Breast epithelium (tissue), 4 donors: ENCODE measurements at places on chromosomes 13 and 19. TPM values are rescaled to one million over a fixed set of nuclear protein-coding genes. Genes with fewer than 3 reads are reported as not detected.

Gene RASAL3
- 5.9 TPM for total RNA-seq

Gene ZNF700
- 32.9 TPM for total RNA-seq

Gene ZNF43
- 21.0 TPM for total RNA-seq

Gene DCUN1D2
- 22.4 TPM for total RNA-seq

DNA sequence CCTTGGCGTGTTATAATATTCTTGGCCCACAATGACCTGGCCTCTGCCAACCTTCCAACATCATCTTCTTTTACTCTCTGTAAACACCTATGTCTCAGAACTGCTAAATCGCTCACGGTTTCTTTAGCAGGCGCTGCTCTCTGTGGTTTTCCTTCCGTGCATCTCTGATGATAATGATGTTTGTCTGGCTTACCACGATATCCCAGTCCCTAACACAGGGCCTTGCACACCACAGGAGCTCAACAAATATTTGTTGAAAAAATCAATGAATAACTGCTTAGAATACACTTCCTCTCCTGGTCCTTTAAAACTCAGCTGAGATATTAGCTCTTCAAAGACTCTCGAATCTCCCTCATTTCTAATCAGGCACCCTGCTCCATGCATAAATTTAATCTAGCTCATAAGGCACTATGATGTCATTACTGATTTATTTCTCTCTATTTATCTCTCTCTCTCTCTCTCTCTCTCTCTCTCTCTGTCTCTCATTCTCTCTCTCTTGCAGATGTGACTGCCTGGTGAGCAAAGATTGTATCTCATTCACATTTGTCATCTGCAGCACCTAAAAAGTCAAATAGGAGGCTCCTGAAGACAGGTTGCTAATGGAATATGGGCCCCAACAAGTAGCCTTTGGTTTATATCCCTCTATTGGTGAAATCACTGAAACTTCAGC is 206.4 kb downstream of the NHLRC3 start:
- H3K4me1 ChIP-seq = no peaks in the 10 kb centered on the region
- no peaks in the 10 kb centered on the region for H3K27me3 ChIP-seq
- H3K27ac ChIP-seq = no peak overlapping the region
- H3K36me3 ChIP-seq = no peaks in the 10 kb centered on the region

DNA sequence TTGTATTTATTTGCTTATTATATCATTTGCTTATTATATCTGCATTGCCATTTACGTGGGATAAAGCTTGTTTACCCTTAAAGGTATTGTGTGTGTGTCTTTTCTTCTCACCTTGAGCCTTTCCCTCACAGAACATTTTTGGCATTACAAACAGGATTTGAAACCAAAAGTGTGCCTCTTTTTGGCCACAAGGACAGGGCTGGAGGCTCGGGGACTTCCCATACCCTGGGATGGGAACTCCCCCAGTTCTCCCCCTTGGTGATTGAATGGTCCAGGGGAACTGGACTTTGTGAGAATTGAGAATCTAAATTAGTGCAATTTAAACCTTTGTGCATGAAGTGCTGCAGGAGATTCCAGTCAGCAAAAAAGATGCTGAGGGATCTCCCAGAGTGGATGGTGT is 2.4 kb upstream of the ZNF506 start:
- no peaks in the 10 kb centered on the region for H3K36me3 ChIP-seq
- no peak for DNase-seq

- H3K27ac ChIP-seq = peak overlapping the region; percentile 88
- no peaks in the 10 kb centered on the region for H3K36me3 ChIP-seq
- DNase-seq = no peak
Measured at GRCh38 chr13:75635101-75635827, 866 bp upstream of the LMO7 start.

DNA sequence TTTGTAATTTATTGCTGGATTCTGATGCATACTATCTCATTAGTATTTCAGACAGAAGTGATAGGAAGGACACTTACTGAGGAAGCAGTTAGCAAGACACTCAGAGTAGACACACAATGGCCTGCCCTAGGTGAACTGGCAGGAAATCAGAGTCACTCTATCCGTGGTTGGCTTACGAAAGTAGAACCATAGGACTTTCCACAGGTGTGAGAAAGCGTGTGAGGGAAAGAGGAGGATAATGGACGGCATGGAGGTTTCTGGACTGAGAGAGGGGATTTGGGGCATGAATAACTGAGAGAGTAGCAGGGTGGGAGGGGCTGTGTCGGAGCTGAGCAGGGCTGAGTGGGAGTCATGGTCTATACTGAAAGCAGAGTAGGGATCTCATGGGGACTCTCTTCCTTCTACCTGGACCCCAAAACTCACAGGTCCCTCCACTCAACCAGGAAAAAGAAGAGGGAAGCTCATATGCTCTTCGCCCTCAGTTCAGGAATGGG is 18.7 kb upstream of the EID2 start:
- H3K36me3 ChIP-seq = no peaks in the 10 kb centered on the region
- H3K4me1 ChIP-seq = no peaks in the 10 kb centered on the region

- no peaks in the 10 kb centered on the region for H3K4me1 ChIP-seq
- H3K27me3 ChIP-seq = no peaks in the 10 kb centered on the region
- H3K4me3 ChIP-seq = no peak overlapping the region
- no peaks in the 10 kb centered on the region for H3K36me3 ChIP-seq
- DNase-seq = no peak
Measured at GRCh38 chr19:31154021-31154420, 195.2 kb downstream of the TSHZ3 start.

- no peak for DNase-seq
- H3K36me3 ChIP-seq = no peaks in the 10 kb centered on the region
- no peak overlapping the region for H3K27ac ChIP-seq
- no peaks in the 10 kb centered on the region for H3K4me1 ChIP-seq
Measured at GRCh38 chr13:112356190-112356589, 20.0 kb upstream of the SPACA7 start.

GRCh38 chr19:6678690-6679109 is 8.7 kb upstream of the TNFSF14 start:
- no peak overlapping the region for H3K4me3 ChIP-seq
- no peaks in the 10 kb centered on the region for H3K36me3 ChIP-seq
- H3K27me3 ChIP-seq = no peaks in the 10 kb centered on the region

DNA sequence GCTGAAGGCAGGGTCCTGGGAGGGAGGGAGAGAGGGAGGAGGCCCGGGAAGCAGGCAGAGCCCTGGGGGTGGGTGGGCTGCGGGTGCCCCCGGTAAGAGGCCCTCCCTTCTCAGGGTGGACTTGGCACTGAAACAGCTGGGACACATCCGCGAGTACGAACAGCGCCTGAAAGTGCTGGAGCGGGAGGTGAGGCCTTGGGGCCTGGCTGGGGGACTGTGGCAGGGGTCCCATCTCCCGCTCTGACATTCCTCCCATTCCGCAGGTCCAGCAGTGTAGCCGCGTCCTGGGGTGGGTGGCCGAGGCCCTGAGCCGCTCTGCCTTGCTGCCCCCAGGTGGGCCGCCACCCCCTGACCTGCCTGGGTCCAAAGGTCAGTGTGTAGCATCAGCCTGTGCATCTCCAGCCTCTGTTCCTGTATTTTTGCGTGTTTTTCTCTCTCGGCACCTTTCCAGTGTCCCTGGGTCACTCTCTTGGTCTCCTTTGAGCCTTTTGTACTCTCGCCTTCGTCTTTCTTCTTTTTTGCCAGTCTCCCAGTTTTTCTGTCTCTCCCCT is 53.4 kb downstream of the TRPM4 start:
- H3K4me3 ChIP-seq = no peak overlapping the region
- no peaks in the 10 kb centered on the region for H3K27me3 ChIP-seq
- no peaks in the 10 kb centered on the region for H3K36me3 ChIP-seq
- H3K4me1 ChIP-seq = no peaks in the 10 kb centered on the region
- no peak overlapping the region for H3K27ac ChIP-seq
- no peak for DNase-seq
